ENCODE measurements at places on chromosomes 3 and 15. TPM values are rescaled to one million over a fixed set of nuclear protein-coding genes. Genes with fewer than 3 reads are reported as not detected.

The TM4SF18 gene
- total RNA-seq = 5.6 TPM

GRCh38 chr3:149128821-149129220, 617 bp upstream of the HPS3 start:
- peak; percentile 4 for DNase-seq

GRCh38 chr15:70604666-70605315, 158.6 kb downstream of the UACA start:
- no peak for DNase-seq

DNA sequence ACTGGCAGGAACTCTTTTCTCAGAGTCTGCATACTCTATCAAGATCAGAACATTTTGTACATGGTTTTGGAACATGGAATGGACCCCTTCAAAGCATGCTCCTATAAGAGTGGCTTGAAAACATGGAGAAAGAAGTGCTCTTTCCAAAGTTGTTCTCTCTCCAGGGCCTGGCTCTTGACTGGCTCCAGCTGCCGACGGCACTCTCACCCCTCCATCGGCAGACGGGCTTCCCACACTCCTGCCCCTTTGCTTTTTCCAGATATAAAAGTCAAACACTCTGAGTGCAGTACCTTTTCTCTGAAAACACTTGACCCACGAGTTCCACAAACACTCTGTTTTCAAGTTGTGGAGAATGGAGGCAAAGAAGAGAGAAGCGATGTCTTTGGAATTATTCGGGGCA, 72.5 kb upstream of the ONECUT1 start:
- no peak for DNase-seq
